ENCODE measurements at places on chromosomes 12 and 14.

GRCh38 chr12:32482226-32482625, 82.9 kb downstream of the FGD4 start:
- DNase-seq: no peak

GRCh38 chr12:80441921-80442320, 2.1 kb upstream of the PTPRQ start:
- DNase-seq: no peak

GRCh38 chr12:45205165-45205825, 10.6 kb upstream of the ANO6 start:
- DNase-seq: no peak

DNA sequence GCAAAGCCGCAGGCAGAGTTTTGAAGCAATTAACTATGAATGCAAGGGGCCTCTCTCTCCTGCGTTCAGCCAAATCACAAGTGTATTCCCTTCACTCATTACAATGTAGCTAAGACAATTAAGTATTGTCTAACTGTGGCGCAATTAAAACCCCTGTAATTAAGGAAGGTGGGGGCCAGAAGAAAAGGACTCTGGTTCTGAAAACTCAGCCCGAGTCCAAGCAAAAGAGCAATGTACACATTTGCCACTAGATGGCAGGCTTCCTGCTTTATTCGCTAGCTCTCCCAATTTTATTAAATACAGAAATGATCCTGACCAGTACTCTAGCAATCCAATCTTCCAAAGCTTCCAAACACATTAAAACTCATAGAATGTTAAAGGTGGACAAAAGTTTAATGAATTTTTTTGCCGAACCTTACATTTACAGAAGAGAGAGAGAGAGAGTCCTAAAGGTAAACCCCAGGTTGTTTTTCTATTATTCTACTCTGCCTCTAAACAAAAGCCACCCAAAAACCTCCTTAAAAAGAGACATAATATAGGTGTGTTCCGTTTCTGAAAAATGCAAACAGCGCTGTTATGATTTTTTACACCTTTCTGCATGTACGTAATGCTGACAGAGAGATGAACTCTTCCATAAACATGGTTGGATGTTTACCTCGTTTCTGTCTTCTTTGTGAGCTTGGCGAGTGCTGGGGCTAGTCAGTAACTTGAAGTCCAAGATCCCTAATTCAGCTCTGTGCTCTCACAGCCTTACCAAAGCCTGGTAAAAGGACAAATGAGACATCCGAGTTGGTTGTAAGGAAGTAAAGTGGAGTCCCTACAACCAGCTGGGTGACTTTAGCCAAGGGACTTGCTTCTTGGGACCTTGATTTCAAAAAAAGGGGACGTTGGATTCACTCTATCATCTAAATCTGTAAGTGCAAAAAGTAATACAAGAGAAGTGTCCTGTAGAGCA, 50.9 kb upstream of the VASH1 start:
- peak; percentile 52 for DNase-seq

DNA sequence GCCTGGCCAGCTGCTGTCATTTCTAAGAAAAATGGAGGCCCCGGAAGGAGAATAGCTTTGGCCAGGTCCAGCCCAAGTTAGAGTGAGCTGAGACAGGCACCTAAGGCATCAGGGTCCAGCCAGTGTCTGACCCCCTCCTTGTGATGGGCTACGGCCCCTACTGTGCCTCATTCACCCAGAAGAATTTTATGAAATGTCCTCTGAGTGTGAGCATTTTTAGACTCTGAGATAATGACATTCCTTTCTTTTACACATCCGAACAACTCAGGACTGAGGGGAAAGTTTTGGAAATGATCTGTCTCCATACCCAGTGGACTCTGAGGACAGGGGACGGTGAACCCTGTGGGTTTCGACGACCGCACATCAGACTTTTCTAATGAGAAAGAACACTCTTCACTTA, 50.4 kb downstream of the SLC24A4 start:
- no peak for DNase-seq

DNA sequence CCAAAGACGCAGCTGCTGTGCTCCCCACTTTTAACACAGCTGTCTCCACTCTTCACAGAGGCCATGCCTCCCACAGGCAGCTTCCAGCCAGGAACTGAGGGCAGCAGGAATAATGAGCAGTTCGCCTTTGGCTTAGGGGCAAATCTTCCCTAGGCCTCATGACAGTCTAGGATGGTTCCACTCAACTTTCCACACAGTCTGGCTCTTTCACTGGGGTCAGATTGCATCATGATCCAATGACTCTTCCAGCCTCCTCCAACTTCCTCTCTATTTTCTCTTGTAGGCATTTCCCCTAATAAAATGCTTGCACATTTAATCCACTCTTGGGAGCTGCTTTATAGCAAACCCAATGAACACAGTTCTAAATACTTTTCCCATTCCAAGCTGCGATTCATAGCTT, 271.6 kb upstream of the ATP2B1 start:
- peak; percentile 49 for DNase-seq

- no peak for DNase-seq
Observed at GRCh38 chr12:78239544-78239943, 408.9 kb downstream of the NAV3 start.

DNA sequence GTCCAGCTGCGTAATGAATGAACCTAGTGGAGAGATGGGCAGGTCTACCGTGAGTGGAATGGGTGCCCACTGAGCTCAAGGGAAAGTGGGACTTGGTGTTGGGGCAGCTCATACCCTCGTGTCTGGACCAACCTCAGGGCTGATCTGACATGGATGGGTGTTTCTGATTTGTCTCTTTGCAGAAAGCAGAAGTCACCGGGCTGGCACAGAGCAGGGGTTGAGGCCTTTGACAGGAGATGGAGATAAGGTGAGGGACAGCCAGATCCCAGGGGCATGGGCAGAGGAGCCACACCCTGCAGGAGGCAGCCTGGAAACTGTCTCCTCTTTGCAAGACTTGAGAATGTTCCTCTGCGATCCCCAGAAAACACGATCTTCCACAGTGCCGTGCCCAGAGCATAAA, 20.9 kb upstream of the PPP1CC start:
- DNase-seq: no peak

- peak; percentile 24 for DNase-seq
Observed at GRCh38 chr14:52551696-52552062, 626 bp downstream of the TXNDC16 start.

GRCh38 chr12:88035907-88036289, 6.7 kb upstream of the C12orf50 start:
- DNase-seq: peak; percentile 61

DNA sequence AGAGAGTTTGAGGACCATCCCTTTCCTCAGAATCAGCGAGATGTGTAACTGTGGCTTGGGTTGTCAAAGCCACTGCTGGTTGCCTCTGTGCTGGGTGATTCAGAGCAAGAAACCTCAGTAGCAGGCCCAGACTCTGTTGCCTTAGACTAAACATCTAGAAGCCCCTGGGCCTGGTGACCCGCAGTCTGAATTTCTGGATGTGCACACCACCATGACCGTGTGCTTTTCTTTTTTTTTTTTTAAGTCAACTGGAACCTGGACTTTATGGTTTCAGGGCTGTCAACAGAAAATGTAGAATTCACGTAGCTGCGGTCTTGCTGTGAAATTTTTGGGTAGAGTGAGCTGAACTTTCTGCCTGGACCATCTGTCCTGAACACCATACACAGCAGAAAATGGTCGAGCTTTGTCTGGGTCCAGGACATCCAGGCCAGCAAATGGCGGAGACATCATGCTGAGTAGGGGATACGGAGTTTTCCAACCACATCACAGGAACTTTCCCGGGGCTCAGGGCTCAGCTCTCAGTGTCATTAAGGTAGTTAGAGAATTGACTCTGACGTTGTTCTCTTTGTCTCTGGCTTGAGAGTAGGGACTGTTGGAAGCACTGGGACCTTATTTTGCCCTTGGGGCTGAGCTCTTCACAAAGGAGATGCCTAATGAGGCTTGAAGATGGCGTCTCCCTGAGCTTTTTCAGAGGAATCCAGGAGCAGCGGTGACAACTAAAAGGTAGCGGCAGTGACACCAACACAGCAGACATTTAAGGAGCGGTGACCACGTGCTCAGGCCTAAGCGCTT, 23.0 kb upstream of the BATF start:
- no peak for DNase-seq

DNA sequence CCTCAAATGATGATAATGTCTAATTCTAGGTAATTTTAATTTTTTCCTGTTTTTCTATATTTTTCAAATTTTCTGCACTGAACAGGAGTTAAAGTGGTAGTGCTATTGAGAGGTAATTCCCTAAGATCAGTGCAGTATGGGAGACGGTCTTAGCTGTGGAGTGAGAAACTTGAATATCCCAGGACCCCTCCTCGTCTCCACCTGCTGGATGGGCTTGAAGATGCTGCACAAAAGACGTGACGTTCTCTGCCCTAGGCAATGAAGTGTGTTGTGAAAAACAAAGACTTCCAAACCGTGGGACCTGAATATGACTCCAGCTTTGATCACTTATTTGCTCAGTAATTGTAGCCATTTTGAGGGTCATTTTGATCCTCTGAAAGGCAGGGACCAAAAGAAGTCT, 298.1 kb downstream of the VRK1 start:
- DNase-seq: no peak

DNA sequence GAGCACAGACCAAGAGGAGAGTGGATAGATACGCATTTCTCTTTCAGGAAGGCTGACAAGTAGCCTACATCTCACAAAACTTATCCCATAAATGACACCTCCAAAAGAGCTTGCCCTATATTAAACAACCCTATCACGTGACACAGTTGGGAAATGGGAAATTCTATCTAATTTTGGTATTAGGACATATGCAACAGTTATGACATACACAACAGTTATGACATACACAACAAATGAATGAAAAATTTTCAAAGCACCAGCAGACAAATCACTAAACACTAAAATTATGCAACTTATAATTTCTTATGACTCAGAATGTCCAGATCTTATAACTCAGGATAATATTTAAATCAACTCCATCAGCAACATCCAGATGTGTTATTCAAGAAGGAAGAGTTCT, 54.1 kb downstream of the DUSP16 start:
- DNase-seq: peak; percentile 77

GRCh38 chr12:72522411-72522810, 250.2 kb downstream of the TRHDE start:
- DNase-seq: no peak

DNA sequence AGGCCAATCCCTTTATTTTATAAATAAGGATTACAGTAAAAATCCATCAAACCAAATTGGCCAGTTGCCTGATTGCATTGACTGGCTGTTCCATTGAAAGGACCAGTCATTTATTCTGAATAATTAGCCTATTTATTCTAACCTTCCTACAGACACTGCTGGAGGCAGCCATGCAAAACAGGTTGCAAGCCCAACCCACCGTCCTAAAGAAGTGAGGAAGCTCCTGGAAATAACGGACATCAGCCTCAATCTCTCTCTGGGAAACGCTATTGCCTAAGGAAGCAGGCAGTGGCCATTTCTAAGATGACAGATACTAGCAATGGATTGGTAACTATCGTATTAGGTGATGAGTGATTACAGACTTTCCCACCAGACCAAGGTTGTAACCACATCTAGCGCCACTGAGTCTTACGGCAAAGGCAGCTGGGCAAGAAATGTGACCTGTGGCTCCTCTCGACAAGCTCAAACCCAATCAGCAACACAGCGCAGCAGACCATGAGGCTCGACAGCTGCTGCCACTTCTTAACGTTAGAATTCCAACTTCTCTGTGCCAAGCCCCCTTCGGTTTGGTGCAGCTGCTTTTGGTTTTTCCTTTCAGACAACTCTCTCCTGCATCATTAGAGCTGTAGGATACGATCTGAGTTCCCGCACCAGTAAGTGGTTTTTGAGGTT, 134.2 kb downstream of the KCNK10 start:
- DNase-seq: no peak

- DNase-seq: no peak
Observed at GRCh38 chr12:7411343-7411742, 32.6 kb downstream of the CD163L1 start.

DNA sequence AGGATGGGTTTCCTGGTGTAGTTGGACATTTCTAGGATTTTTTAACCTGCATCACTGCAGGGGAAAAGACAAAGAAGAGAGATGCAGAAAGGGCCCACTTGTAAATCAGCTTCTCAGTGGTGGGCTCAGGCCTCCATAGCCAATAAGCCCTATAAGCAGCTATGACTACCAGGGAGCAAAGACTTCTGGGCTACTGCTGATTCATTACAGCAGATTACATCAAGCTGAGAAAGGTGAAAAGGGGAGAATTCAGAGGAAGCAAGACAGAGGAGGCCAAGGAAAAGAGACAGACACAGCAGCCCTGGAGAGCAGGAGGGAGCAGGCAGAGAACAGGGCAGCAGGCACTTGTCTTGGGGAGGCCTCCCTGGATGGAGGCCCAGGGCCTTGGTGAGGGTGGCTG, 95.2 kb downstream of the KCNA5 start:
- no peak for DNase-seq

DNA sequence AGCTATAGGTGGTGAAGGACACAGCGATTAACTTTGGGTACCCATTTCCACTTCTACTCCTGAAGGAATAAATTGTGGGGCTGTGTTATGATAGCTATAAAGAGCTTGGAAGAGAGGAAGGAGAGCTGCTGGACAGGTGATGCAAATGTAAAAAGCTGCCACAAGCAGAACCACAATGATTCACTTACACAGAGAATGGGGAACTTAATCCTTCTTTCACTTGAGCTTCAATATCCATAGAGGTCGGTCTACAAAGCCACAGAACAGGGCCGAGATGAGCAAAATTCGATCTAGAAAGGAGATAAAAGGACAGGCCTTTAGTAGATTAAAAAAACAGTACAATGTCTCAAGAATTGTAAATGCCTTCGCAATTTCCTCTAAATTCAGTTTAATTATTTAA, 831.1 kb downstream of the LRFN5 start:
- no peak for DNase-seq

- DNase-seq: no peak
Observed at GRCh38 chr12:1666215-1666614, 24.7 kb upstream of the ADIPOR2 start.

DNA sequence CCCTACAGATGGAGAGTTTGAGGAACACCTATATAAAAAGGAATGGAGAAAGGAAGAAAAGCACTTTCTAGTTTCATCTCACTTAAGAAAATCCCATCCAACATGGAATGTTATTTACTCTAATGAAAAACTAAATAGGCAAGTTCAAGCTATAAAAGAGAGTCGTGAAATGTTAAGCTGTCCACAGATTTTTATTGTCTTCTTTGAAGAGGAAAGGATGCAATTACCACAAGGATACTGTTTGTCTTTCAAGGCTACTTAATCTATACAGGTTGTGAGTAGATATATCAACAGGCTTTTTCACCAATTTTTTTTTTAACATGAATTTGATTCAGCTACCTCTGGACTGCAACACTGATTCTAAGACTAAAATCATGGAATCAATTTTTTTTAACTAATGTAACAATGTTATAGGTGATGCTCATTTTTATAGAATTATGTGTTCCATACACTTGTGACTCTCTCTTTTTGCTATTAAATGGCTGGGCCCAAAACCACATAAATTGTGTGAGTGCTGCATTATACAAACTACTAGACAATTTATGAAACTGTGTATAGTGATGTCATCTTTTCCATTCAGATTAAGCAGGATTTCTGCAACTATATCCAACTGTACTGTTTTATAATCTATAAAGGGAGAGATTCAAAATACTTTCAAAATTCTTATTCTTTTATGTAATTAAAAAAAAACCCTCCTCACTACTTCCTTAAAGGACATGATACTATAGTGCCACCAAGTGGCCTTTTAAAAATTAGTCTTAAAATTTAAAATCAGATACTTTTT, 26.8 kb upstream of the BMAL2 start:
- peak; percentile 41 for DNase-seq

All from epithelial cell of esophagus (primary cell).